Retina (tissue), 1 donor: ENCODE measurements at places on chromosomes 3 and 15.

DNA sequence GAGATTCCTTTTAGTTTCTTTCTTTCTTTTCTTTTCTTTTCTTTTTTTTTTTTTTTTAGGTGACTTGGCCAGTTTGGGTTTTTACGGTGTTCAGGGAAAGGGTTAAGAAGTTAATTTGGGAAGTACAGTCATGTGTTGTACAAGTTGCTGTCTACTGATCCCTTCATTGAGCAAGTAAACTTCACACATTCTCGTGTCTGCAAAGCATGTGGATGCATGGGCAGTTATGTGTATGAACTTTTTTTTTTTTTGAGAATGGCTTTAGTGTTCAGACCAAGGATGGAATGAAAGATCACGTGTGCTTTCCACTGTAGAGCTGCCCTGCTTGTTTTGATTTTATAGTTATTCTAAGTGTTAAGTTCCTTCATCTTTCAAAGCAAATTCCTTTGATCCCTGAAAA lies 132.3 kb downstream of the PGPEP1L start:
- no peak for DNase-seq

GRCh38 chr15:68629519-68630210 lies 50.9 kb downstream of the CORO2B start:
- no peak for DNase-seq

GRCh38 chr15:50613600-50613999 lies 67.1 kb upstream of the USP50 start:
- DNase-seq = no peak

DNA sequence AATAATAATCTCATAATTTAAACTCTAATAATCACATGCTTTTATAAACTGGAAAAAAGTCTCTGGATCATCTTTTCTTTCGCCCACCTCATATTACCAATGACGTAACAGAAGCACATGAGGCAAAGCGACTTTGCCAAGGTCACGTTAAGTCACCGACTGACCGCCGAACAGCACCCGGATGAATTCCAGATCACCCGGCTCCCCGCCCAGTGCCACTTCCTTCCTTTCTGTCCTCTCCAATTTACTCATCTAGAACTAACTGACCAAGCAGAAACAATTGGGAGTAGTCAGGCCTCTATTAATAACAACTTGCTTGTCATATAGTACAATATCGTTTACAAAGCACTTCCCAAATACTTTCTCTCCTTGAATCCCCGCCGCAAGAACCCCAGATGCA lies 21.1 kb downstream of the FGF12 start:
- no peak for DNase-seq

DNA sequence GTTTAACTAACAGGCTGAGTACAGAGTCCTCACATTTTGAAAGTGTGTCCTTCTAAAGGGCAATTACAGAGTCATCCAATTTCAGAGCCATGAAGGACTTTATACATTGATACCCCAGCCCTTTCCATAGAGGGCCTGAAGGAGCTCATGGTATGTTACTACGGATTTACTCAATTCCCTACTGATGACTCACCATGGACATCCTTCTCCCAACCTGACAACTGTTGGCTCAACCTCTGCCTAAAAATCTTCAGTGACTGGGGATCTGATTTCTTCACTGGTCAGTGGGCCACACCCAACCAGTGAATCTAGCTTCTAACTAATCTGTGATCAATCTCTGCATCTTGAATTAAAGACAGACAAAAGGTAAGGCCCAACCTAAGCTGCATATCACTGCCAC lies 963.4 kb upstream of the CFAP20DC start:
- no peak for DNase-seq
